ENCODE measurements at places on chromosomes 13 and 19.

DNA sequence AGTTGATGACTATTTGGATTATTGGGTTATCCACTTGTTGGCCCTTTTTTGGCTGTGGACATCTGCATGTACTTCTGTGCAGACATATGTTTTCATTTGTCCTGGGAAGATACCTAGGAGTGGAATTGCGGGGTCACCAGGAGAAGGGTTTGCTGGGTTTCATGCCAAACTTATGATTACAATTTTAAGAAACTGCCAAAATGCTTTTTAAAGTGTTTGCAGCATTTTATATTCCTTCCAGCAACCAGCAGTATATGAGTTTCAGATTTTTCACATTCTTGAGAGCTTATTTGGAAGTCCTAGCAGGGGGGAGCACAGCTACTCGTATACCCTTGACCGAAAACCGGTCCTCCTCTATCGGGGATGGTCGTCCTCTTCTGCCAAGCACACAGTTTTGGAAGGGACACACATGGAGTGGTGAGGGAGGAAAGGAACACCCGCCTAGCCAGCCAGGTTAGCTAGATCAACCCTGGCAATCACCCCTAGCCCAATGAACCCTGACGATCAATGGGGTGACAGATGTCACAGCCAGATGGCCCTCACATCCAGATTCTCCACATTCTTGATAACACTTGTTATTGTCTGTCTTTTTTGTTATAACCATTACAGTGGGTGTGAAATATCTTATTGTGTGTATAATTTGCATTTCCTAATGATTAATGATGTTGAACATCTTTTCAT, 26.7 kb upstream of the RNF113B start:
- peak; percentile 80 for DNase-seq

DNA sequence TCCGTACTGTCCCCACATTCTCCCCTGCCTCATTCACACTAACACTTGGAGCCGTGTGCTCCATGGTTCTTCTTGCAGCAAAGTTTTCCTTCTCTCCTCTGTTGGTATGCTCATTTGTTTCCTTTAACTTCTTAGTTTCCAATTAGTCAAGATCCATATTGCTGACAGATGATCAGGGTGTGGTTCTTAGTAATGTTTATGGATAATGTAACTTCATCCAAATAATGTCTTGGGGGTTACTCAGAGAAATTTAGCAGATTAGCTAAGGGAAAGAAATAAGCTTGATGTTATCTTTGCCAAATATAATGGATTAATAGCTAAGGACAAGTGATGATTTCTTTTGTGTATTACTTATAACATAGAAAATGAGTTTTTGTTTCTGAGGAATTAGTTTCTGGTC, 174.4 kb downstream of the NUFIP1 start:
- no peak for DNase-seq

- no peak for DNase-seq
Measured at GRCh38 chr19:5150902-5151741, 182.2 kb downstream of the KDM4B start.

DNA sequence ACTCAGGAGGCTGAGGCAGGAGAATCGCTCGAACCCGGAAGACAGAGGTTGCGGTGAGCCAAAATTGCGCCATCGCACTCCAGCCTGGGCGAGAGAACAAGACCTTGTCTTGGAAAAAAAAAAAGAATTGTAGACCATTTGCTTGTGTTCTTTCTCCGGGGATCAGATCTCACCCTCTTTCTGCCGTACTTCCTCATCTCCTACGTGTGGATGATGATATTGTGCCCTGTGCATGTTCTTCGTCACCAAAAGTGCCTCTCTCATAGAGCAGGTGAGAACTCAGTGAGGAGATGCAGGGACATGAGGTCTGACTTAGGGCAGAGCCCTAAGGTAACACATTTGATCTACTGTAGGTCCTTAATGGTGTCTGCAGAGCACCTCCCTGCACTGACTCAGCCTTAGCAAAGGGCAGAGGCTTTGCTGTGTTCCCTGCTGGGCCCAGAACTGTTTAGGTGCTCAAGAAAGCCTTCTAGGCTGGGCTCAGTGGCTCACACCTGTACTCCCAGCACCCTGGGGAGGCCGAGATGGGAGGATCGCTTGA, 1.3 kb downstream of the APOC2 start:
- no peak for DNase-seq

GRCh38 chr13:103694471-103694870, 628.3 kb upstream of the SLC10A2 start:
- DNase-seq, result no peak

- no peak for DNase-seq
Measured at GRCh38 chr19:45136507-45137178, 24.1 kb downstream of the NKPD1 start.

DNA sequence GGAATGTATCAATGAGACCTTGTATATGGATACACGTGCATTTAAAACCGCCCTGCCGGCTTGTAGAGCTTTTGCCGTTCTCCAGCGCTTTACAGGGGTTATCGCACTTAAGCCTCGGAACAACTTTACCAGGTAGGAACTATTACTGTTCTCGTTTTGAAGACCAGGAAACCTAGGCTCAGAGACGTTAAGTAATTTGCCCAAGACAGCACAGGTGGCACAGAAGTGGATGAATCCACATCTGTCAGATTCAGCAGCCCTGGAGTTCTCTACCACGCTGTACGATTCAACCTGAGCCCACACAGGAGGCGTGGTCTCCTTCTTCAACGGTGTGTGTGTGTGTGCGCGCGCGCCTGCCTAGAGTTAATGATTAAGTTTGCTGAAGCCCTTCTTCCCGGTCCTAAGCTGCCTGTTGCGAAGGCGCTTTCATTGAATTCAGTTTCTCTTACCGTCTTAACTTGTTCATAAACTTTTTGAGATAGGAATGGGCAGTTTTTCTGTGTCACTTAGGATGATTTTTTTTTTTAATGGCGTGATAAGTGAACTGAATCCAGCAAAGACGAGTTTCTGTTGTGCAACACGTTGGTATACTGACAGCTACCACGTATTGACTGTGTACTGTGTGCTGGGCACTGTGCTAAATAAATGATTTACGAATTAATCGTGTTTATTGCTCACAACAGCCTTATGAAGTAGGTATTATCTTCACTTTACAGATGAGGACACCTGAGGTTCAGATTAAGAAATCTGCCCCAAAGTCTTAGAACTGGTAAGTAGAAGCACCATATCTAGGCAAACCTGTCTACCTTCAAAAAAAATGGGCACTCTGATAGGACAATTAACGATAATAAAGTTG, 67.4 kb downstream of the KCNRG start:
- peak; percentile 79 for DNase-seq

GRCh38 chr13:94143624-94144350, 335.7 kb downstream of the DCT start:
- no peak for DNase-seq

Data from EL (cell line).